Substantia nigra (tissue), 51 donors: ENCODE measurements at places on chromosomes 4 and X.

GRCh38 chrX:27186671-27187070 lies 276.5 kb downstream of the PPP4R3C start:
- DNase-seq = no peak

DNA sequence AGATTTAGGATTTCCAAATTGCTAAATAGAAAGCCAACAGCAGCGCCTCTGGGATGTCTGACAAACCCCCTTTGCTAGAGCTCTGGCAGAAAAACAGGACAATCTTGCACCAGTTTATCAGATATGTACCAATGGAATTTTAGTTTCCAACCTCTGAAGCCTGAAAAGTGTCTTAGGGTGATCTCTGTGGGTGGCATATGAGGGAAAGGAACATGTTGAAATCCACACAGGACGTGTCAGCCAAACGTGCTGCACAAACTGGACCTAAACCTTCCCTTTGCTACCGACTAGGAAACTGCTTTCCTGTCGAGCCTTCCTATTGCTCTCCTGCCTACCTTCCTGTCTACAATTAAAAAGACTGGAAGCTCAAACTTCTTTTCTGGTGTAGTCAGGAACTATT lies 53.5 kb downstream of the REELD1 start:
- DNase-seq = no peak

DNA sequence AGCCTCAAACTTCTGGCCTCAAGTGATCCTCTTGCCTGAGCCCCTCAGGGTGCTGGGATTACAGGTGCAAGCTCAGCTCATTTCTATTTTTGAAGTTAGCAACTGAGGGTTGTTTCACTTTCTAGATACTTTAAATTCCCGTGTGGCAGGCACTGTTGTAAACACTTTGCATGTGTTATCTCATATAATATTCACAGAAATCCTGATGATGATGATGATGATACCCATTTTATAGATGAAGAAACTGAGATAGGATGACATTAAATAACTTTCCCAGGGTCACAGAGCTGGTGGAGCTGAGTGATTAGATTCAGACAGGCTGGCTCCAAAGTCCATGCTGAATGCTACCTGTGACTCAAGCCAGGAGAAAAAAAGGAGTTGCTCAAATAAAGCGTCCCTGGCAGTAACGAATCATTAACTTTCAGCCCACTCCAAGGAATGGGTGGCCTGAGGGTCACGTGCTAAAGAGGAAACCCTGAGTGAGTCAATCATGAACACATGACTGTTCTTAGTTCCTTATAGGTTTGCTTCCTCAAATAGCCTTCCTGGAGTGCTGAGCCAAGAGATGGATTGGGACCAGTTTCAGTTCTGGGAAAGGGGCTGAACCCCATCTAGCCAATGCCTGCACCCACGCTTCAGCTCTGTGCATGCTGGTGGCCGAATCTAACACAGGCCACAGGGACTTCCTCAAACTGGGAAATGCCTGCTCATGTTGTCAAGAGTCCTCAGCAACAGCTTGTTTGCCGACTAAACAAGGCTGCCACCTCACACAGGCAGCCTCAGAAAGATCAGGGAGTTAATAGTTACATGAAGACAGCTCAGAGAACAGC lies 52.8 kb downstream of the RBM47 start:
- DNase-seq = peak; percentile 15

GRCh38 chr4:45172636-45173035 lies 446.3 kb upstream of the GNPDA2 start:
- DNase-seq = no peak

DNA sequence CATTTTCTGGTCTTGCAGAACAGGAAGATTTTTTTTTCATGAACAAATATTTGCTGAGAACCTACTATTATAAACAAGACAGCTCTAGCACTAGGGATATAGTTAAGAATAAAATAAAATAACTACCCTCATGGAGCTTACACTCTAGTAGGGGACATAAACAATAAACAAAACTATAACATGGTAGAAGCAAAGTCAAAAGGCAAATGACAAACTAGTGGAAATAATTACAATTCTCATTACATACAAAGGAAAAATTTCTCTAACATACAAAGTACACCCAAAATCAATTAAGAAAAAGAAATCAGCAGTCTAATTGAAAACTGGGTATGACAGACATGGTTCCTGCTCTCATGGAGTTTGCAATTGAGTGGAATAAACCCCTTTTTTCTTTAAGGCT lies 32.0 kb downstream of the VSIG4 start:
- no peak for DNase-seq

DNA sequence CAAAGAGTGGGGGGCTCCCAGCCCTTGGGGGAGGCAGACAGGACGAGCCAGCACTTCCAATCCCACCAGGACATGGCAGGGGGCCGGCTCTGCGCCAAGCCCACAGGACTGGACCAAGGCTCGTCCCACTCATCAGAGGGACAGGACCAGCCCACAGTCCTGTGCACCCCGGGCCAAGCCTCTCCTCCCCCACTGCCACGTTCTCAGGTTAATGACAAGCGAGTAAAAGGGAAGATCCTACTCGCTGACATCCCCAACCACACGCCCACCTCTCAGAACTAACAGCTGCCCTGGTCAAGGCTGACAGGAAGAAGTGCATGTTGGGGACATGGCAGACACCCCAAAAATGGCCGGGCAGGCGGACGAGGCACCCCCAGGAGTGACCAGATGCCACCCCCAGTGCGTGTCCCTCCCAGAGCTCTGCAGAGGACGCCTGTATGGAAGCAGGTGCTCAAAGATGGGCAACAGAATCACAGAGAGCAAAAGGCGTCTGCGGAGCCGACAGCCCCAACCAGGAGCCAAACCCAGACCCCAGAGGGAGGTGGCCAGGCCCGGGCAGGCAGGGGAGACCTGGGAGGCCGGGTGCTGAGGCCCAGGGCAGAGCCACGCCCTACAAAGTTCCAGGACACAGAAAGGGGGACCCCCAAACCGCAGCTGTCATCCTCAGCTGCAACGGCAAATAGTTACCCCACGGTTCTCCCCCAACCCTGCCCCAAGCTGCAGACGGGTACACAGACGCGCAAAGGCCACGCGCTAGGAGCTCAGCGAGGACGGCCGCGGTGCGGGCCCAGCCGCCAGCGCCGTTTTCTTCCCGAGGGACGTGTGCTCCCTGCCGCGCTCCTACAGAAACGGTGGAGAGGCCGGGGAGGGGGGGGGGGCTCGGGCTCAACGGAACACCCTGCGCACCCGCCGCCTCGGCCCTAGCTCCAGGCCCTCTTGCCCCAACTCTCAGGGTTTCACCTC lies 1.7 kb downstream of the CTBP1 start:
- no peak for DNase-seq

DNA sequence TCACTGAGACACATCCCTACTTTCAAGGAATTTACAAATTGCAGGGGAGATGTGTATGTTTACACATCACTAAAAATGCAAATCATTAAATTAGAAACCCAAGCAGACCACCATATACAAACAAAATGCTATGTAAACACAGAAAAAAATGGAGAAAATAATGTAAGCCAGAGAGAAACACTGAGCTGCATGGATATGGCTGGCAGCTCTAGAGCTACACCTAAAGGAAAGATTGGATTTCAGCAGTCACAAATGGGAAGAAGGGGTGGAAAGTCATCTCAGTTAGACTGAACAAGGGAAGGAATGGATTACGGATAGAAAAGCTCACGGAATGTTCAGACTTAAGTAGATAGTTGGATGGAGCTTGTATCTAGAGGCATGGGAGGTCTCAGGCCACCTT lies 186.3 kb downstream of the MOSPD2 start:
- DNase-seq = no peak

GRCh38 chr4:930028-930551 lies 2.0 kb downstream of the GAK start:
- no peak for DNase-seq

GRCh38 chr4:187118166-187118565 lies 394.5 kb upstream of the FAT1 start:
- DNase-seq = no peak

DNA sequence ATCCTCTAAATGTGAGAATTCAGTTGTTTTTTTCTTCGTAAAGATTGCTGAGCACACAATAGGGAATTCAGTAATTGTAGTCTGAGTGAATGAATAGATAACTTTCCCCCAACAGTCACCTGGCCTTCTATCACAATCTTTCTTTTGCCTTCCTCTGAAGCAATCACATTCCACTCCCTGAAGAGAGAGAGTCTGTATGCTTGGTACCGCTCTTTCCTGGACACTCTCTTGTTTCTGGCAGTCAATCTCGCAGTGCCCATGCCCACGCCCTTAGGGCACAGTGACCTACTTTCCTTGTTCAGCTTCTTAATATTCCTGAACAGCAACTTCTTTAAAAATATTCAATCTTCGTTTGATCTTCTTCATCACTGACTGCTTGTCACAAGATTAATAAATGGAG lies 255.9 kb downstream of the ADAMTS3 start:
- no peak for DNase-seq

GRCh38 chr4:104394406-104395167 lies 100.1 kb downstream of the CXXC4 start:
- DNase-seq = peak; percentile 4

DNA sequence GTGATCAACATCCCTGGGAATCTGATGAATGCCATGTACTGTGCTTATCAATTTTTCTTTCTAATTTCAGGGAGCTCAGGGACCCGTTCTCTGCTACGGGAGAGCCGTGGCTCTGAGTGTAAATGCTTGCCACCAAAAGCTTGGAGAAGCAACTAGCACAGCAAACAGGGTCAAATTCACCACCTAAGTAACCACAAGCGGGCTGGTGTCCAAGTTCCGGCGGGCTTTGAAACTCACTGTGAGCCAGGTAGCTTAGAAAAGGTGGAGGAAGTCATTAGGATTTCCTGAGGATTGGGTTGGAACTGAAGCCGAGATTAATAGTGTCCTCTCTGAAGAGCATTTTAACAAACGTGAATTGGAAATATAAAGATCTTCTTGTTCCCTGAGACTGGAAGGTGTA lies 87.2 kb downstream of the CLDN34 start:
- no peak for DNase-seq

- DNase-seq = no peak
Observed at GRCh38 chrX:141989134-141989533, 85.4 kb downstream of the MAGEC1 start.

- DNase-seq = no peak
Observed at GRCh38 chr4:167893531-167893930, 198.8 kb upstream of the ANXA10 start.

DNA sequence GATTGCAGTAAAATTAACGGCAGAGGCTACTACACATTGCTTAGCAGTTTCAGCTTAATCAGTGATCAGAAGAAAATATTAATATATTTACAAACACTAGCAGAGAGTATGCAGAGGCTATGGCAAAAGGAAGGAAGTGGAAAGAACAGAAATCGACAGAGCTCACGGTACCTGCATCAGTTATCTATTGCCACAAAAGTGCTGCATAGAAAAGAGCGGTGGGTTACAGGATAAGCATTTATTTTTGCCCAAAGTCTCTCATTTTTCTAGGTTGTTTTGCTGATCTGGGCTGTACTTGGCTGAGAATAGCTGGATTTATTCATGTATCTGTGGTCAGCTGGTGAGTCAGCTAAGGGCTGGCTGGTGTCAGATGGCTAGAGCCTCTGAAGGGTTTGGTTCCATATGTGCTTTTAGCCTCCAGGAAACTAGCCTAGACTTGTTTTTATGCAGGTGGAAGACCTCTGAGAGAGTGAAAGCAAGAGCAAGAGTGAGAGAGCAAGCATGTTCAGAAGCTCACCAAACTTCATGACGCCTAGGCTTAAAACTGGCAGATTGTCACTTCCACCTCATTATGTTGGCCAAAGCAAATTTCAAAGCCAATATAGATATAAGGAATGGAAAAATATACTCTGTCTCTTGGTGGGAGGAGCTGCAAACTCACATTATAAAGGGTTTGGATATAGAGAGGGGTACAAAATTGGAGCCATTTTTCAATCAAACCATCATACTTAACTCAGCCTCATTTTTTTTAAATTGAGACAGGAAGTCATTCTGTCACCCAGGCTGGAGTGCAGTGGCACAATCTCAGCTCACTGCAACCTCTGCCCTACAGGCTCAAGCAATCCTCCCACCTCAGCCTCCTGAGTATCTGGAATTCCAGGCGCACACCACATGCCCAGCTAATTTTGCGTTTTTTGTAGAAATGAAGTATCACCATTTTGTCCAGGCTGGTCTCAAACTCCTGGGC lies 153.2 kb upstream of the RPL34 start:
- DNase-seq = no peak

- no peak for DNase-seq
Observed at GRCh38 chr4:38055566-38055965, 95.4 kb downstream of the PTTG2 start.

DNA sequence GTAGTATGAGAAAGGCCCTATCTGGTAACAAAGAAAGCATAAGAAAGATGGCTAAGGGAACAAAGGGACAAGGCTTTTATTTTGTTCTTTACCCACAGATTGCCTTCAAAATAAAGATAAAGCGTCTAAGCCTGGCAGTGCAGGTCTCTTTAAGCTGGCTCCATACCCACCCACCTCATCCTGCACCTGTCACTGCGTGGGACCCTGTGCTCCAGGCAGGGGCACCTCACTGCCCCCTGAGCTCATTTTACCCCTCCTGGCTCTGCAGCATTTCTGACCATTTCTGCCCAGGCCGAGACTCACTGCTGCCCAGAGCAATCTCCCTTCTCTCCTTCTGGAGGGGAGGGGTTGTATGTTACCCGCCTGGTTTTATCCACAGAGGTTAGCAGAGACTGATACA lies 1.7 kb upstream of the CYP4V2 start:
- DNase-seq = no peak

DNA sequence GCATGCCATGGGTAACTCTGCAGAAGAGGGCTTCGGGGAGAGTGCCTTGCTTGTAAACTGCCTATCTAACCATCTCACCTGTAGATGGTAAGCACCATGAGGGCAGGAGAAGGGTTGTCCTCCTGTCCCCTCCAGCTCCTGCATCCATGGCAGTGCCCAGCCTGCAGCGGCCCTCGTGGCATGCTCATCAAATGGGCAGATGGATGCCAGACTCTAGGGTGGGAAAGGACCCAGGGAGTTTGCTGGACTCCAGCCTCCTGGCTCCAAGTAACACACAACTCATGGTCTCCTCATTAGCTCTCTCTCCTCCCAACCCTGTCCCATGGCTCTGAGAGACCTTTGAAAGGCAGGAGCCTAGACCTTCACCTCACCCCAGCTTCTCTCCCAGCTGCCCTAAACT lies 29.7 kb upstream of the CRMP1 start:
- no peak for DNase-seq

DNA sequence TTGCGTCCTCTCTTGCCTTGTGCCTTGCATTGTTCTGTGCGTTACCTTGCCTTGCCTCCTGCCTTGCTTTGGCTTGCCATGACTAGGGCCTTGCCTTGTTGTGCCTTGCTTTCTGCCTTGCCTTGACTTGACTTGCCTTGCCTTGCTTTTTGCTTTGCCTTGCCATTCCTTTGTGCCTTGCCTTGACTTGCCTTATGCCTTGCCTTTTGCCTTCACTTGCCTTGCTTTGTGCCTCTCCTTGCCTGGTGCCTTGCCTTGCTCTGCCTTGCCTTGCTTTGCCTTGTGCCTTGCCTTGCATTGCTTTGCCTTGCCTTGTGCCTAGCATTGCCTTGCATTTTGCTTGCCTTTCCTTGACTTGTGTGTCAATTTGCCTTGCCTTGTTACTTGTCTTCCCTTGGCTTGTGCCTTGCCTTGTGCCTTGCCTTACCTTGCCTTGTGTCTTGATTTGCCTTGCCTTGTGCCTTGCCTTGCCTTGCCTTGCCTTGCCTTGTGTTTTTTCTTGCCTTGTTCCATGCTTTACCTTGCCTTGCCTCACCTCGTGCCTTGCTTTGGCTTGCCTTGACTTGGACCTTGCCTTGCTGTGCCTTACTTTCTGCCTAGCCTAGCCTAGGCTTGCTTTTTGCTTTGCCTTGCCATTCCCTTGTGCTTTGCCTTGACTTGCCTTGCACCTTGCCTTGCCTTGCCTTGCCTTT lies 95.8 kb downstream of the TAB3 start:
- no peak for DNase-seq

GRCh38 chr4:174365018-174365587 lies 81.4 kb downstream of the CEP44 start:
- DNase-seq = no peak
